T follicular helper cell (primary cell): ENCODE measurements at places on chromosomes 6 and 20.

- peak; percentile 5 for DNase-seq
Observed at GRCh38 chr6:133553652-133554051, 312.5 kb downstream of the EYA4 start.

DNA sequence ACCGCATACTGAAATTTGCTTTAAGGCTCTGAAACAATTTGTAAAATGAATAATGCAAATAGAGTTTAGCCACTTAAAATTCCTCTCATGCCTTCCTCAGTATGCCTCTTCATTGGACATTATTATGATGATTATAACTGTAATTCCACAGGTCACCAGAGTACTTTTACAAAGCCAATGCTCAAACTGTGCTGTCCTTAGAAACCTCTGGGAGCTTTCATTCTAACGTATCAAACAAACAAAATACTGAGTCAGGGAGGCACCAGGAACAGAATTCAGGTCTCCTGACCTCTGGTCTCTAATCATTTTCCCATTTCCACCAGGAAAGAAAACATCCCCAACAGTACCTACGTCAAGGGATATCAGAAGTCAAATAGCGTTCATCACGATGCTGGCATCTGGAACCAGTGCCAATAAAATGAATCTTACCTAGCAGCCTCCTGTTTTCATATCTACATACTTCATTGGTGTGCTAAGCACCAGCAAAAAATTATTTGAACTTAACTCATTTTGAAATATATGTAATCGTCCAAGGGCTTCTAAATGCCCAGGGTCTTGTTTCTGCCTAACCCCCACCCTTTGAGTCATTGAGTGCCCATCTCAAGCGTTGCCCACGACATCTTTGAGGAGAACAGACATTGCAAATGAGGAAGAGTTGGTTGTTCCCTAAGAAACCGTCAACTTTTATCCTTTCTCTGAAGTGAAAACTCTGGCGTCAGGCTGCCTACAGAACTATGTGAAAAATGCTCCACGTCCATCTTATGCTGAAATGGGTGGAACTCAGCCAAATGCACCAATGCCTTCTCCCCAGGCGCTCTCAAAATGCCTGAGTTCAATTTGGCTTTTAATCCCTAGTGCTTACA, 37.9 kb downstream of the NEDD9 start:
- DNase-seq = no peak

DNA sequence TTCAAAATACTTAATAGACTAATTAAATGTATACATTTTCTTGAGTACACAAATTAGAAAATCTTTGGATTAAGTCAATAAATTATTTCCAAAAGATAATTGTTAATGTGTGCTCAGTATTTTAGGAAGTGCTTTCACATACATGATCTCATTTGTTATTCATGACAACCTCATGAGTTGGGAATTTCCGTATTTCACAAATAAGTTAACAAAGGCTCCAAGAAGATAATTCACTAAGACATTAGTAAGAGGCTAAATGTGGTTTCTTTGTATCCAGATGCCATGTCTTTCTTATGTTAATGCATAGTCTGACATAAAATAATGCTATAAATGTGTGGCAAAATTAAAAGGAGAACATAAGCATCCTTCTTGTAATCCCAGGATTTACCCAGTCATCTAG, 79.5 kb upstream of the TCF21 start:
- no peak for DNase-seq

DNA sequence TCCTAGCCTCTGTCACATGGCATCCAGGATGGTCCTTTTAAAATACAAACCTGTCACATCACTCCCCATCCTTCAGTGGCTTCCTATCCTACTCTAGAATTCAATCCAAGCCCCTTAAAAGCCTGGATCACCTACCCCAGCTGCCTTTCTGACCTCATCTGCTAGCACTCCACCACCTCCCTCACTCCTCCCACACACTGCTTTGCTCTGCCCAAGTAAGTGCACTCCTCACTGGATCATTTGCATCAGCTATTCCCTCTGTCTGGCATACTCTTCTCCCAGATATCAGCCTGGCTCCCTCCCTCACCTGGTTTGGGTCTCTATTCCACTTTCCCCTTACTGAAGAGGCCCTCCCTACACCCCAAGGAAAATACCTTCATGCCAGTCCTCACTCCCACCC, 10.5 kb downstream of the C6orf136 start:
- no peak for DNase-seq

- no peak for DNase-seq
Observed at GRCh38 chr6:96649926-96650325, 87.0 kb downstream of the FHL5 start.

- DNase-seq = no peak
Observed at GRCh38 chr6:81237226-81237625, 515.3 kb downstream of the TENT5A start.

DNA sequence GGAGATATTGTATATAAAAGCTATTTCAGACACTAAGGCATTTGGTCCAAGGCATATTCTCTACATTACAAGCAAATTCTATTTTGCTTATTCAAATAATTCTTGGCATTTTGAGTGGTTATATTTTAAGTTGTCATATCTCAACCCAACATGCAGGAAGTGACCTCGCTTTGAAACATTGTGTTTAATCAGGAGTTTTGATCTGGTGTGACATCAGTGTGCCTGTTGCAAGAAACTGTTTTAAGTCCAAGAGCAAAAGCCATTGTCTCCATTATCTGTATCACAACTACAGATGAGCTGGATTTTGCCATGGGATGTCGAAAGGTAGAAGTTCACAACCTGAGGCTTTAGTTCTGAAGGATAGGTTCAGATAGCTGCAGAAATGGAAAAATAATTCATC, 509.9 kb upstream of the ID4 start:
- no peak for DNase-seq

DNA sequence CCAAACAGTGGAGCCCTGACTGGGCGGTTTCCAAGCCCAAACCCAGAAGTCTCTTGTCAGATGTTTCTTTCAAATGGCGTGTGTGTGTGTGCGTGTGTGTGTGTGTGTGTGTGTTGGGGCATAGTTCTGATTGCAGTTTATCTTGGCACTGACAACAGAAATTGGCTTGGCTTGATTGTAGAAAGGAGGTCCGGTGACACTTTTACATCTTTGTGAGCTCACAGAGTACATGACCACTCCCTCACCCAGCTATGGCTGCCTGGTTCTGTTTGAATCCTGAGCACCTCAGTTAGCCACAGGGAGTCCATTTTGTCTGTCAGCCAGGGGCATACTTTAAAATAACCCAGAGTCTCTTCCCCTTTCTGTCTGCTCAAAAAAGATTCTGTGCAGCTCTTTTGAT, 276.3 kb downstream of the CD83 start:
- DNase-seq = no peak

DNA sequence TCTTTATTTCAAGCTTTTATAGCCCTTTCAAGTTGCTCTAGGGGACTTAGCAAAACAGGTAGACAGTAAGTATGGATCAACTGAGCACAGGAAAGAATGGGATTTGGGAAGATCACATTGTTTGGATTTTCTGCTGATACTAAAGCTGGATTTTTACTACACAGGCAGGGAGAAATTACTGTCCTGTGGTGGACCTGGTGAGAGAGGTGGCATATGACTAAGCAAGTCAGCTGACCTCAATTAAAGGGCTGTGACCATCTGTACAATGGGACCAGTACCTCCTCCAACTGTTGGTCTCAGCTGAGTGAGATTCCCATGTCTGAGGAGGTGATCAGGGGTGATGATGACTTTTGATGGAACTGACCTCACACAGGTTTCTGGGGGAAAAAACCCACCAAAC, 28.0 kb downstream of the RREB1 start:
- DNase-seq = no peak

GRCh38 chr6:157879873-157880254, 56.8 kb downstream of the SNX9 start:
- no peak for DNase-seq

GRCh38 chr20:50993876-50994275, 29.0 kb downstream of the KCNG1 start:
- DNase-seq = no peak

DNA sequence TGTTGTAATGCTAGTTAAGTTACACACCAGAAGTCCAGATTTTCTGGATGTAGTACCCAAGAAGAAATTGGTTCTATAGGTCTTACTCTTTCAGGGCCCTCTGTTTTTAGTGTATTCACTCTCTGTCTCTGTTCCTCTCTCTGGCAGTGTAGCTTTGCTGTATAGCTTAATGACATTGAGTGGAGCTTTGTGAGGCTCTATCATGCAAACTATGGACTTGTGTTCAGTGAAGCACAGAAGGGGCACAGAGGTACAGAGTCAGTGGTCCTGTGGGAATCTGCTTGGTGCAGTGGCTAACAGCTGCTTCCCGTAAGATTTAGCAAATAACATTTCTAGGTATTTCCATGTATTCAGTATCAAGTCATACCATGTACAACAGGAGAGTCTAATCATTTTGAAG, 26.1 kb downstream of the NKX2-4 start:
- no peak for DNase-seq

GRCh38 chr20:20266552-20266951, 101.4 kb upstream of the INSM1 start:
- DNase-seq = no peak

- DNase-seq = no peak
Observed at GRCh38 chr6:124028117-124028516, 224.5 kb downstream of the NKAIN2 start.

DNA sequence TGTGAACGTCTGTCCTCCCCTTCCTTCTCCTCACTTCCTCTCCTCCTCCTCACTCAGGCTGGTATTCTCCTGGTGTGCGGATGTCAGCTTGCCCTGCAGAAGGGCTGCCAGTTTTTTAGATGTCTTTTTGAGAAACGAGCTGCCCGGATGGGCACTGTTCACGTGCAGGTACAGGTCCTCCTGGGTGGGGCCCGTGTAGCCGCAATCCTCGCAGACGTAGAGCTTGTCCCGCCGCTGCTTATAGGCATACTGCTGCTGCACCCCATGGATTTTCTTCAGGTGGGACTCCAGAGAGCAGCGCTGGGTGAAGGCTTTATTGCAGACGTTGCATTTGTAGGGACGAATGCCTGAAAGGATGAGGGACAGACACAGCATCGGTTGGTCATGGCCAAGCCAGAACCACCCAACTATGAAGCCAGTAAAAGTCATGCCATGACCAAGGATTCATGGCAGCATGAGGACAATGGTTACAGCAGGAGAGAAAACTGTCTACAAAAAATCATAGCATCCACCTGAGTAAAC, 33.0 kb downstream of the OVOL2 start:
- no peak for DNase-seq

DNA sequence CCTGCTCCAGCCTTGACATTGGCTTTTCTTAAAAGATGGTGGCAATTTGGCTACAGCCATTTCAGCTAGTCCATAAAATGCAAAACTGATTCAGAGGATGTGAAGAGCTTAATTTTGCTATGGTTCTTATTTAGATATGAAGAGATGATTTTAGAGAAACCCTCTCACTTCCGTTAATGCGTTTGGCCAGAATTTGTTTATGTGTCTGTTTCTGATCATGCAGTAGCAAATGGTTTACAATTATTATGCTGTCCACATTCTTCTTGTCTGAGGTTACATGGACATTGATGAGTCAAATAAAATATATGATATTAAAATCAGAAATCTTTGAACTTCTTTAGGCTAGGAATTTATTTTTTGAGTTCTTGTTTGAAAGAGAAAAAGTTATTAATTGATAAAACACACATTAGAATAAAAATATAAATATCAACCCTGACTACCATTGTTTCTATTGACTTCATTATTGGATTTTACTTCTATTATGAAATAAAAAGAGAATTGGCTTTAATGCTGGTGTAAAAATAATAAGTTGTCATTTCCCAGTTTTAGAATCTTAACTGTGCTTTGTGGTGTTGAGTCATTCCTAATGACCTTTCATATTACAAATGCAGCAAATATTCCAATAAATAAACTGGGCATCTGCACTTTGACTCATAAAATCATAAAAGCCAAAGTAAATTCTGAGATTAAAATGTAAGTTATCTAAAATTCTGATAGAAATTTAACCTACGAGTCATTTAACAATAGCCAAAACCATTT, 1286.0 kb upstream of the GJE1 start:
- no peak for DNase-seq

DNA sequence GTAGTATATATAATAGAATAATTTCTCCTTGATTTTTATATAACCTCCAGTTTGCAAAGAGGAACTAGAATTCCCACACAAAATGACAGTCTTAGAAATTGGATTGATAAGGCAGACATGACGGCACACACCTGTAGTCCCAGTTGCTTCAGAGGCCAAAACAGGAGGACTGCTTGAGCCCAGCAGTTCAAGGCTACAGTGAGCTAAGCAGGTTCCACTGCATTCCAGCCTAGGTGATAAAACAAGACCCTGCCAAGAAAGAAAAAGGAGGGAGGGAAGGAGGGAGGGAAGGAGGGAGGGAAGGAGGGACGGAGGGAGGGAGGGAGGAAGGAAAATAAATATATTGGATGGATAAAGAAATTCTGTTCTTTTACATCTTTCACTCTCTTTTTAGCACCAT, 77.6 kb upstream of the SASH1 start:
- DNase-seq = no peak

DNA sequence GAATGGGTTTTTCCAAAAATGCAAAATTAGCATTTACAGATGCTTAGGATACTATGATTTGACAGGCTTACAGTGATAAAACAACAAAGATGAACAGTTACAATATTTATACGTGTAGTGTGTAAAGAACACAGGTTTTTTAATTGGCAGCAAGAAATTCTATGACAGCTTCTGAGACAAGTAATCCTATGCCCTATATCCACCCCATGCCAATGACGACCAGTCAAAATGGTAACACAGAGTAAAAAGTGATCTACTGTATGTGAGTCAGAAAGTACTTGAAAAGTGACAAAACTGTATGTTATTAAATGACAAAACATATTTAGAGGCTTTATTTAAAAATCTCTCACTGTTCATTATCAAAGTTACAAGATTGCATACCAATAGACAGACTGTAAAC, 99.5 kb downstream of the PRDM1 start:
- no peak for DNase-seq

DNA sequence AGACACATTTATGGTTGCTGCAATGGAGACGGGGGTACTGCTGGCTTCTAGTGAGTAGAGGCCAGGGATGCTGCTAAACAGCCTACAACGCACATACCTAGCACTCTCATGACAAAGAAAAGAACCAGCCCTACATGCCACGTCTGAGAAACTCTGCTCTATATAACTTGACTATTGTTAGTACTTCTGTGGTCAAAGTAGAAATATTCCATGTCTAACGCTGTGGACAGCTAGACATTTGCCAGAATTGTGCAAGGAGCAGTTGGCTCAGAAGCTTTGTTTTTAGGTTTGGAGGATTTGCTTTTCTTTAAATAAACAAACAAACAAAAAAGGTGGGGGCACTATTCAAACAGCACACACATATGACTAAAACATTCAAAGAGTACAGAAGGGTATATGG, 20.5 kb downstream of the UBE2V1 start:
- DNase-seq = no peak

- no peak for DNase-seq
Observed at GRCh38 chr6:32045811-32046449, 7.7 kb downstream of the CYP21A2 start.

DNA sequence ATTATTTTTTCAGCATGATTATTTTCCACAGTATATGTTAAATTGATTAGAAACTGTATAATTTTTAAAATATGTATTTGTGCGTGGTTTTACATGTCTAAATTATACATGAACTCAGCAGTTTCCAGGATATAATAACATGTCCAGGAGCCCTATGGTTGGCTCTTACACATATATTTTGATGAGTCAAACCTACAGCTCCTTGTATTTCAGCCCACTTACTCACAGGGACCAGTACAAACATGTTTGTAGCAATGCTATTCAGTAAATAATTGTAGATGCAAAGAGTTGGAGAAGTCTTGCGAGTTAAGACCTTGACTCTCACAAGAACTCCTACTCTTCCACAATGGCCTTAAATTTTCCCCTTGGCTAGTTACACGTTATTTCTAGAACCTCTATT, 107.2 kb upstream of the SASH1 start:
- DNase-seq = no peak
